ENCODE measurements at places on chromosomes 3 and 15.

DNA sequence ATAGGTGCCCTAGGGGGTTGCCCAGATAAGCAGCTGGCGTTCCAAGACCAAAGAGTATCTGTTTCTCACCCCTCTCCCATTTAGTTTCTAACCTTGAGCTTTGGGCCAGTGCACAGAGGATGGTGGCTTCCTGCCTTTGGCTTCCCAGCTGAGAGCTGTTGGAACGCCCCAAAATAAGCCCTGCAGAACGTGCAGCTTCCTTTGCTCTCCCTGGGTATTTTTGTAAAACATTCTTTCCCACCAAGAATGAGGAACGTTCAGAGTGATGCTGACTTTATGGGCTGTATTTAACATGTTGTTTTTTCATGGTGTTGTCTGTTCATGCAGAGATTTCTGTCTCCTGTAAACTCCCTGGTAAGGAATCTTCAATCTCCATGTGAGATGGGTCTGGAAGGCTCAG lies 63.8 kb downstream of the LPP start:
- no peak for DNase-seq

DNA sequence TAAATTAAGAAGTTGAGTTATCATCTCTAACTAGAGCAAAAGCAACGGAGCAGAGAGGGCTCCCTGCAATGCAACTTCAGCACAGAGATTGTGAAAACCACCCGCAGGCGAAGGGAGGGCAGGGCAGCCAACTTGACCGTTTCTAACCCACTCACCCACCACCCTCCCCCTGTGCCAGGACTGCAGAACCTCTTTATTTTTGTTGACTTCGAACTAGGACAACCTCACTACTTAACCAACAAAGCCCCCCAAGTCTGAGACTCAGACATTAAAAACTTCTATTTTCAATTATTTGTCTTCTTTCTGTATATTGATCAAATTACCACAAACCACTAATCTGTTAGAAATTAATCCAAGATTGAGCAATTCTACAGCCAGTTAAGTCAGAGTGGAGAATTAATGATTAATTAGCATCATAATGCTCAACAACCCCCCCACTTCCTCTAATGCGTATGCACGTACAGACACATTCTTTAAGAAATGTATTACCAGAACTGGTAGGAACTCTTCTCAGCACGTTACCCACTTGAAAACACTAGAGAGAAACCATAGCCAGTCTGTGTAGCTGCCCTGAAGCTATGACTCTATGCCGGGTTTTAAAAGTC lies 2.0 kb downstream of the MGLL start:
- DNase-seq, result peak; percentile 50

- no peak for DNase-seq
Measured at GRCh38 chr3:3221528-3221927, 42.0 kb upstream of the CRBN start.

GRCh38 chr3:130950124-130950523 lies 56.2 kb downstream of the ATP2C1 start:
- DNase-seq, result no peak

DNA sequence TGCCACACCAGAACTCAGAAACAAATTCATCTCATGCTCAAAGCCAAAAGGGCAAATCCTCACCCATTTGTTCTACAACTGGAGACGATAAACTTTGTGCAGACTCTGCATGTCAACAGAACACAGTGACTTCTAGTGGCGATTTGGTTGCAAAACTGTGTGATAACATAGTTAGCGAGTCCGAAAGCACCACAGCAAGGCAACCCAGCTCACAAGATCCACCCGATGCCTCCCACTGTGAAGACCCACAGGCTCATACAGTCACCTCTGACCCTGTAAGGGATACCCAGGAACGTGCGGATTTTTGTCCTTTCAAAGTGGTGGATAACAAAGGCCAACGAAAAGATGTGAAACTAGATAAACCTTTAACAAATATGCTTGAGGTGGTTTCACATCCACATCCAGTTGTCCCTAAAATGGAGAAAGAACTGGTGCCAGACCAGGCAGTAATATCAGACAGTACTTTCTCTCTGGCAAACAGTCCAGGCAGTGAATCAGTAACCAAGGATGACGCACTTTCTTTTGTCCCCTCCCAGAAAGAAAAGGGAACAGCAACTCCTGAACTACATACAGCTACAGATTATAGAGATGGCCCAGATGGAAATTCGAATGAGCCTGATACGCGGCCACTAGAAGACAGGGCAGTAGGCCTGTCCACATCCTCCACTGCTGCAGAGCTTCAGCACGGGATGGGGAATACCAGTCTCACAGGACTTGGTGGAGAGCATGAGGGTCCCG lies 199.7 kb downstream of the AKAP13 start:
- no peak for DNase-seq

- DNase-seq, result no peak
Measured at GRCh38 chr3:77014226-77014625, 25.7 kb upstream of the ROBO2 start.

DNA sequence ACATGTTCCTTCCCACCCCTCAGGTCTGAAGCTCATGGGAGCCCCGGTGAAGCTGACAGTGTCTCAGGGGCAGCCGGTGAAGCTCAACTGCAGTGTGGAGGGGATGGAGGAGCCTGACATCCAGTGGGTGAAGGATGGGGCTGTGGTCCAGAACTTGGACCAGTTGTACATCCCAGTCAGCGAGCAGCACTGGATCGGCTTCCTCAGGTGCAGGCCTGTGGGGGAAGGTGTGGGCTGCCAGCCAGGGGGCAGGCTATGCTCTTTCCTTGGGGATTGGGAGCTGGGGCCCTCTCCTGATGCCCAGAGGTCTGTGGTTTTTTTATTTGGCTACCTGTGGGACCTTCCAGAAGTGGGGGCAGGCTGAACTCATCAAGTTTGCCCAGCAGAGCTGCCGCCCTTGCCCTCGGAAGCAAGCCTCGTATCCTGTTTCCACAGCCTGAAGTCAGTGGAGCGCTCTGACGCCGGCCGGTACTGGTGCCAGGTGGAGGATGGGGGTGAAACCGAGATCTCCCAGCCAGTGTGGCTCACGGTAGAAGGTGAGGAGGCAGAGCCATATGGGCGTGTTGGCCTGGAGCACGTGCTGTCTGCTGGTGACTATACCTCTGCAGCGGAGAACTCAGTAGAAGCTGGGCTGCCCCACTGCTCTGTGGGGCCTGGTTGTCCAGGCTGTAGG lies 2.2 kb downstream of the TYRO3 start:
- DNase-seq, result no peak

- no peak for DNase-seq
Measured at GRCh38 chr3:42042747-42043098, 48.4 kb upstream of the TRAK1 start.

DNA sequence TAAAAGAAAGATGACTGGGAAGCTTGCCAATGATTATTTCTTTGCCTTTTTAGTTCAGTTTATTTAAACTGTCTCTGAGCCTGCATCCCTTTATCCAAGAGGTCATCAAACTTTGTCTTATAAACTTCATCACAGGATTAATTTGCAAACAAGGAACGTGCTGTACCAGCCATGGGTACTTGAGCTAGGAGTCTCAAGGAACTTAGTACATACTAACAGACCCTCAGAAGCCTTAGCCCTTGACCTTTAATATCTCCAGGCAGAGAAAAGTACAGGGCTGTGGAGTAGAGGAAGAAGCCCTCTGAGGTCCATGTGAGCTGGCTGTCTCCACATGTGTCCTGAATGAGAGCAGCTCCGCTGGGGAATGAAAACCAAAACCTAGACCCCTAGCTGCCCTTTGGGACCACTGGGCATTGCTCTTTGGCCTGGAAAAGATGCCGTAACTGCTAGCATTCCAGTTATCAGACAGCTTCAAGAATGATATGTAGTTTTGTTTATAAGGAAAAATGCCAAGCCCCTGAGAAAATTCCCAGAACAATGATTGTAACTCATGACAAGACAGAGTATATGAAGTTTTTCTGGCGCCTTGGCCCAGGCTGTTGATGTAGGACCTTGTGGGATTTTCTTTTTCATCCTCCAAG lies 92.1 kb downstream of the ASB7 start:
- DNase-seq, result no peak

DNA sequence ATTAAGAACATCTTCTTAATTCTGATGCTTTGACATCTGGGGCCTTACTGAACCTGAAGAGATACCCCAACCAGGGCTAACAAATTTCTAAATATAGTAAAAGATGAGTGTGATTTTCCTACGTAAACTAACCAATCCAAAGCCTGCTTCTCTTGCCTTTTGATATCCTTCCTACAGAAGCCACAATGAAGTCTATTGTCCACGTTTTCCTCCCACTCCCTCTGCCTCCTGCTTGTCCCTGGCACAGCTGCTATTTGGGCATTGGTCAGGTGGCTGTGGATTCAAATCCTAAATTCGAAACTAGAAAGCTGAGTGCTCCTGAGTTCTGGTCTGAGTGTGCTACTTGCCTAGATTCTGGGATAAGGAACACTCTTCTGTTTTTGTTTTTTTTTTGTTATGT lies 17.4 kb upstream of the MKRN3 start:
- DNase-seq, result no peak

DNA sequence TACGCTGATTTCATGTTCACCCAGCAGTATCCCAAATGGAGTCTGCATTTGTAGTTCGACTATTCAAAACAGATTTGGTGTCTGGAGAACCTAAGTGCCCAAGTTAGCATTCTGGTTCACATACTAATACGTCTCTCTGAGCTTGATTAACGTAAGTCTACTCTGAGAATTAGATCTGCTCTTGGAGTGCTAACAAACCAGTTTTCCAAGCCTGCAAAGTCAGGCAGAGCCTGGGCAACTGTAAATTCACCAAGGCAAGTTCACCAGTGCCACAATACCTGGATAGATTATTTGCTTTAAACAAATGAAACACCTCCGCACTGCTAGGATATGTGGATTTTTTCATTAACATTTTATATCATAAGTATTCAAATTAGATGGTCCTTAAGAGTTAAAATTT lies 912.6 kb downstream of the ROBO1 start:
- DNase-seq, result no peak

DNA sequence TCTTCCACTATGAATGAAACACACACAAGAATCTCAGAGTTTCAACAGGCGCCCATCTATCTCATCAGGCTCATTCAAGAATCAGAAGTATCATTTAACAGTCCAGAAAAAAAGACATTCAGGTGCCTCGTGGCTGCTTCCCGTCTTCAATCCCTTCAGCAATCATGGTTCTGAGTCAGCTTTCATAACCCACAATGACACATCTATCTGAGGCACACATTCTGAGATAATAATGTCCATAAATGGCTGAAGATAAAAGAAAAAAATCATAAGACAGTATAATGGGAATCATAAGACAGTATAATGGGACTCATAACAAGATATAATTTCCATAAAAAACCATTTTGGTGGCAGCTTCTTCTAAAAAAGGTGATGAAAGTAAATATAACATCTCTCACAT lies 52.4 kb downstream of the TNIK start:
- DNase-seq, result peak; percentile 50

- no peak for DNase-seq
Measured at GRCh38 chr3:95438274-95438673, 1375.4 kb downstream of the NSUN3 start.

DNA sequence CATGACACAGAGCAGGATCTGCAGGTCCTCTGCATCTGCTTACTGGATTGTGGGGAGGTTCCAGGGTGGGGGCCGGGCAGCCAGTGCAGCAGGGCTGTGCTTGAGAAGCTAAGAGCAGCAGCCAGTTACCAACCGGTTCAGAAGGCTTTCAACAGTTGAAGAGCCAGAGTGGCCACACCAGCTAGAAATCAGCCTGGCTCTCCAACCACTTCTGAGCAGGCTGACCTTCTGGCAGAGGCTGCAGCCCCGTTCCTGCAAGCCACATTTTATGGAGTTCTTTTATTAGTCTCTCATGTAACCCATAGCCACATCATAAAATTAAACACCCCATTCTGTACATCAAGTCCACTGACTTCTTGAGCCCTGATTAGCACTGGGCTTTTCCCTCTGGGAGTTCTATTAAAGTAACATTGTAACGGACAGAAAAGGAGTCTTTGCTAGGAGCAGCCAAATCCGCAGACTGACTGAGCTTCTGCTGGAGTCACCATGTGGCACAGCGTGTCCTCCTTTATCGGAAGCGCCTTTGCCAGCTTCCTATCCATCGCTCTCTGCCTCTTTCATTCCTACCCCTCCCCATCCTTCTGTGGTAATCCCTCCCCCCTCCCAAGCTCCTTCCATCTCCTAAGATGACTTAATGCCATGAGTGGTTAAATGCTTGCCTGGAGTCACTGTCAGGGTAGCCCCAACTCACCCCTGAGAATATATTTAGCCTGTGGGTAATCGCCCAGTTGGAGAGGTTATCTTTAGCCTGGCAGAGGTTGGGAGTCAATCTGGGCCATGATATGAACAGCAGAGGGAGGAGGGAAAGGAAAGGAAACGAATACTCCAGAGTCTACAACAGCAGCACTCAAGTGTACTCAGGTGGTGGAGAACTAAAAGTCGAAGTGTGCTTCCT lies 138.5 kb upstream of the HES1 start:
- DNase-seq, result peak; percentile 68

DNA sequence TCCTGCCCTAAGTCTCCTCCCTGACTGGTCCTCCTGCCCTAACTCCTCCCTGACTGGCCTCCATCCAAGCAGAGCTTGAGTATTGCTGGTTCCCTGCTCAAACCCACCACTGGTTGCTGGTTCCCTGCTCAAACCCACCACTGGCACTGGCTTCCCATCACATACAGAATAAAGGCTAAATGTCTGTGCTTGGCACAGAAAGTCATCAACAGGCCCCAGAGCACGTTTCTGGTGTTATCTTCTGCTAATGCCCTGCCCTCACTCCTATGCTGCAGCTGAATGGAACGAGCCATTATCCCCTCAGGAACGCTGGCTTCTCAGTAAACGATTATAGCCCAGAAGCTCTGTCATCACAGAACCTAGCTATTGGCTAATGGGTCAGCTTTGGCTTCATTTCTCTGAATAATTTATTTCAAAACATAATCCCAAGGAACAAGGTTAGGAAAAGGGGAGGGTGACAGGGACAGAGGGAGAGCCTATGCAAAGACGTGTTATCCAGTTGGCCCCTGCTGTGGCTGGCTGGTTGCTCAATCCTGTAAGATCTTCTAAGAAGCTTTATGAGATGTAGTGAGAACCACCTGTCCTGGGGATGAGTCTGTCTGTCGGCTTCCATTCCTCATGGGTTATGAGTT lies 6.3 kb upstream of the MUC20 start:
- DNase-seq, result no peak

- no peak for DNase-seq
Measured at GRCh38 chr3:149435996-149436885, 38.3 kb upstream of the TM4SF4 start.

GRCh38 chr3:195011231-195011834 lies 259.6 kb downstream of the XXYLT1 start:
- DNase-seq, result no peak

GRCh38 chr3:169218314-169218983 lies 445.1 kb downstream of the MECOM start:
- peak; percentile 15 for DNase-seq

DNA sequence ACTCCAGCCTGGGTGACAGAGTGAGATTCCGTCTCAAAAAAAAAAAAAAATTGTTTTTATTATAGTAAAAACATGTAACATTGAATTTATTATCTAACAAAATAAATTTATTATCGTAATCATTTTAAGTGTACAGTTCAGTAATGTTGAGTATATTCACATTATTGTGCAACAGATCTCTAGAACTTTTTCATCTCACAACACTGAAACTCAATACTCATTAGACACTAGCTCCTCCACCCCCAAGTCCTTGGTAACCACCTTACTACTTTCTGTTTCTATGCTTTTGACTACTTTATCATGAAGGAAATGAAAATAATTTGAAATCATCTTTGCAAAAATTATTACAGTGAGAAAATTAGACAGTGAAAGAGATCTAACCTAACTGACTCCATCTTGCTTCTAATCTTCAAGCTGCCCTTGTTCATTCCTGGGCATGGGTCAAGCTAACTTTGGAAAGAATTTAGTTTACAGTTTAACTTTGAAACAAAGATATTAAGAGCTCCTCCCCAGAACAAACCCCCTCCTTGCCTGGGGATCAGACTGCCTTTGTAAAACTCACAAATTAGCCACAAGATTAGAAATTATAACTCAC lies 15.0 kb upstream of the FYCO1 start:
- no peak for DNase-seq

Data from hematopoietic multipotent progenitor cell treated with erythropoietin and hydrocortisone succinate and interleukin-3 and kit ligand, for 8 days (in vitro differentiated cells).